ENCODE measurements at places on chromosomes 2 and 18. TPM values are rescaled to one million over a fixed set of nuclear protein-coding genes. Genes with fewer than 3 reads are reported as not detected.

RNF144A gene
- 94.0 TPM for polyA plus RNA-seq

RAD51AP2 gene
- 1.1 TPM for polyA plus RNA-seq

HOXD10 gene
- 0.92 TPM for polyA plus RNA-seq

FEV gene
- 0.11 TPM for polyA plus RNA-seq

DNA sequence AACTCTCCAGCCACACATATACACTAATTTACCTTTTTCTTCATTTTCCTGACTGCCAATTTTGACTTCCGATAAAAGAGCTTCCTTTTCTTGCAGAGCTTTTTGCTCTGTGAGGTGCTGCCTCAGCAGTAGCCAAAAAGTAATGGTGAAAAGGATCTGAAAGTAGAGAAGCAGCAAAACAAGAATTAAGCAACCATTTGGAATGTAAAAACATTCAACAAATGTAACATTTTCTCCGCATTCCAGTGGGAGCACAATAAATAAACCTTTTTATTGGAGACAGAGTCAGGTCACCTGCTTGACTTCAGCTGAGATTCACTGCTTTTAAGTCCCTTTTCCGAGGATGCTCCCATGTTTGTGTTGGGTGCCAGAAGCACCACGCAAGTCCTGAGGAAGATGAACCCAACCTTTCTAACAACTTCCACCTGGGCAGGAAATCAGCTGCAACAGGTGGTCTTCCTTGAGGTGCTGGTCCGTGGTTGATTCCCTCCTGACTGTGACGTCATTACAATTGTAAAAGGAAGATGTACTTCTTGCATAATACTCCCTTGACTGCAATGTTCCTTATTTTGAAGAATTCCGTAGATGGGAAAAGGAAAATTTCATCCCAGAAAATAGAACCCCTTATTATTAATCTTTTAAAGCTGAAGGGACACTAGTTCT lies 265.5 kb downstream of the NAPG start:
- no peaks in the 10 kb centered on the region for H3K4me1 ChIP-seq
- no peak overlapping the region for H3K4me3 ChIP-seq
- H3K27ac ChIP-seq: no peak overlapping the region
- no peaks in the 10 kb centered on the region for H3K27me3 ChIP-seq
- no peaks in the 10 kb centered on the region for H3K36me3 ChIP-seq
- DNase-seq: no peak

- no peaks in the 10 kb centered on the region for H3K27me3 ChIP-seq
- H3K4me3 ChIP-seq: no peak overlapping the region
- no peak for DNase-seq
Measured at GRCh38 chr2:102258025-102258385, 53.4 kb upstream of the IL1RL1 start.

- no peak for DNase-seq
- H3K4me3 ChIP-seq: no peak overlapping the region
- no peaks in the 10 kb centered on the region for H3K36me3 ChIP-seq
- H3K27ac ChIP-seq: no peak overlapping the region
- H3K4me1 ChIP-seq: no peaks in the 10 kb centered on the region
- no peaks in the 10 kb centered on the region for H3K27me3 ChIP-seq
Measured at GRCh38 chr2:72104821-72105588, 42.7 kb downstream of the CYP26B1 start.

- no peaks in the 10 kb centered on the region for H3K27me3 ChIP-seq
- DNase-seq: no peak
- H3K4me1 ChIP-seq: peaks cover 14% of the 10 kb centered on the region
- no peak overlapping the region for H3K4me3 ChIP-seq
Measured at GRCh38 chr18:10029711-10030110, 115.9 kb downstream of the VAPA start.

DNA sequence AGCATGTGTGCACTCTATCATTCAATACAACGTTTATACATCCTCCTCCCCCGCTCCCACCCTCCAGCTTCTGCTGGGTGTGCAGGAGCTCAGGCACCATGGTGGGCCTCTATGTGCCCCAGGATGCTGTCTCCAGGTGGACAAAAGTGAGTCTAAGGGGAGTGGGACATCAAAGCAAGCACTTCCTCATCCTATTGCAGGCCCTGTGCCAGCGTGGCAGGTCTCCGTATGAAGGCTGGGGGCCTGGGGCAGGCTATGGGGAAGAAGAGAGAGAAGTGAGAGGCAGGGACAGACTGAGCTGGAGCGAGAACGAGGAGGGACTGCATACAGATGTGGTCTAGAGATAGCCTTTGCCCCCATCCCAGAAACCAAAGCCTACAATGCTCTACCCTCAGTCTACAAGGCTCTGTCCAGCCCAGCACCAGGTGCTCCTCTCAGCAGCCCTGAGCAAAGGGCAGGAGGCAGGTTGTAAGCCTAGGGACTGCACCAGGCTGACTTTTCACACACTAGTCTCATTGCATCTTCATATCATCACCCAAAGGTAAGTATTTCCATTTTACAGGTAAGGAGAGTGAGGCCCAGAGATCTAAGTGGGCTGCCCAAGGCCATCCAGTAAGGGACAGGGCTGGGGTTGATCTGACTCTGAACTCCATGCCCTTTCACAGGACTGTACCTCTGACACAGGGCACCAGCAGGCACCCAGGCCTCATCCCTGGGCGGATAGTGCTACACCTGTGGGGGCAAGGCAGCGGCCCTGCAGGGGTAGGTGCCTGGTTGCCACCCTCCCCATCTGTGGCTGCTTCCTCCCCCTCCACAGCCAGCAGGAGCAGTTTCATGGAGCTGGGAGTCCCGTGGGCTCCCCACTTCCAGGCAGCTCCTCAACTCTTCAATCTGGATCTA lies 14.0 kb upstream of the ARID5A start:
- H3K4me1 ChIP-seq: peaks cover 10% of the 10 kb centered on the region
- no peaks in the 10 kb centered on the region for H3K27me3 ChIP-seq
- H3K27ac ChIP-seq: no peak overlapping the region
- H3K4me3 ChIP-seq: no peak overlapping the region
- DNase-seq: no peak
- H3K36me3 ChIP-seq: no peaks in the 10 kb centered on the region

GRCh38 chr2:31729065-31729439 lies 148.3 kb upstream of the SRD5A2 start:
- no peaks in the 10 kb centered on the region for H3K4me1 ChIP-seq
- H3K36me3 ChIP-seq: no peaks in the 10 kb centered on the region
- no peak for DNase-seq
